ENCODE measurements at places on chromosomes 5 and 9. TPM values are rescaled to one million over a fixed set of nuclear protein-coding genes. Genes with fewer than 3 reads are reported as not detected.

DNA sequence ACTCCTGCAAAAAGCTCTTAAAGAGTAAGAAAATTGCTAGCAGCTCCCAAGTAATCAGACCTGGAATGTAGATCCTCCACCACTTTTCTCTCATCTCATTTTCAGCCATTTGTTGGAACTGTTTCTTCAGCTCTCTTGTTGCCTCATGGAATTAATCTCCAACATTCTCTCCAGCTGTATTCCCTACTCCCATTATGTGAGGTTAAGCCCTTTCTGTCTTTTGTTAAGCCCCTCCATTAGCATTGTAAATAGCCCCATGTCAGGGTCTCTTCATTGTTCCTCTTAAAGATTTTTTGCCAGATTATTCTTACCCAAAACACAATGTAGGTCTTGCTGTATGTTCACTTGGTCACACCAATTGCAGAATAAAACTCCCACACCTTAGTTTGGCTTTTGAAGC is 119.8 kb downstream of the PLPPR1 start:
- DNase-seq = no peak

PKD2L2 gene
- not detected for total RNA-seq

DNA sequence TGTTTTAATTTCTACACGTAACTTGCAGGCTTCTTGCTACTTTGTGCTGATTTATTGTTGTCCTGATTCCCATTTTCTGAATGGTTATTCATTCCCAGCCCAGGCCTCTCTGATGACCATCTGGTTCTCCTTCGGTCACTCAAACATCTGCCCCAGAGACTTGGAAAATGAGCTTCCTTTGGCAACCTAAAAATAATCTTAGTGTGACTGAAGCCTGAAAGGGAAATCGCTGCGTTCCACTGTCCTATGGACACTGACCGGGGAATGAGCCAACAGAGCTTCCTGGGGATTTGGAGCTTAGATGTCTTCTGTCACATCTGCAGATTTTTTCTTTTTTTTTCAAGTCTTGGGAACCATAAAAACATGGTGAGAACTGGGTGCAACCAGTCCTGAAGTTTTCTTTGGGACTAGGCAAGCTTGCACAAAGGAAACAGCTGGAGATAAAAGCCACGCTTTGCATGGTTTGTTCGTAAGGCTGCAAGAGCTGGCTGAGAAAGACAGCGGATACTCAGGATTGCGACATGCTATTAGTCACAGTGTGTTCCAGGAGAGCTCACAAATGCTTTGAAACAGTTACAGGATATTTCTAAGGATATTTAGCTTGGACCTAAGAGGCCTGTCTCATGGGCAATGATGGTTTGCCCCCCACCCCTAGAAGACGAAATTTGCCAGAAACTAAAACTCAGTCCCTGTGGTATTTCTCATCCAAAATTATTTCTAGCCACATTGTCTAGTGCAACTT is 146.2 kb downstream of the GOLPH3 start:
- DNase-seq = peak; percentile 83

GRCh38 chr9:34997379-34997781 is 7.8 kb downstream of the DNAJB5 start:
- DNase-seq = no peak

ALDH1A1 gene
- 23.3 TPM for total RNA-seq

BRINP1 gene
- total RNA-seq = 0.07 TPM

FOXD4 gene
- not detected for total RNA-seq

GRCh38 chr5:11040345-11040744 is 279.3 kb upstream of the DAP start:
- DNase-seq = no peak

FYB1 gene
- total RNA-seq = 1.2 TPM

DNA sequence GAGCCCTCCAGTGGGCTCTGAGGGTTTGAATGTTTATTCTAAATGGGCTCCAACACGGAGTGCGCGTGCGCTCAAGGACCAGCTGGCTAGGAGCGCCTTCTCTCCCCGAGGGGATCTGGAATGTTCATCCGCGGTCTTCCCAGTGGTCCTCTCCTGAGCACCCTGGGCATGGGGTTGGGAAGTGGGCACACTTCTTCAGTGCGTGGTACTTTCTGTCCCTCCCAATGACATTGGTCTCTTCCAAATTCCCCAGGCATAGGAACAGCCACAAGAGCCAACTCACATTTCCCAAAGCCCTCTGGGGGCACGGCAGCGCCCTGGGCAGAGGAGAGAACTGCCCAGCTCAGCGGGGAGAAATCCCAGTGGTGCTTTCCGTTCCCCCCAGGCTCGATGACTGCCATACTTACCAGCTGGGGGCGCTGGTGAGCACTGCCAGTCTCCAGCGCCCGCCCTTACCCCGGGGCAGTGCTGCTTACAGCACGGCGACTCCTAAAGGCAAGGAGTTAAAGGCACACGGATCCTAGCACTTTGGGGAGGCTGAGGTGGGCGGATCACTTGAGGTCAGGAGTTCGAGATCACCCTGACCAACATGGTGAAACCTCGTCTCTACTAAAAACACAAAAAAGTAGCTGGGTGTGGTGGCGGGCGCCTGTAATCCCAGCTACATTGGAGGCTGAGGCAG is 29.9 kb upstream of the OBP2B start:
- no peak for DNase-seq

GRCh38 chr5:56656846-56657726 is 158.3 kb upstream of the MAP3K1 start:
- no peak for DNase-seq

DNA sequence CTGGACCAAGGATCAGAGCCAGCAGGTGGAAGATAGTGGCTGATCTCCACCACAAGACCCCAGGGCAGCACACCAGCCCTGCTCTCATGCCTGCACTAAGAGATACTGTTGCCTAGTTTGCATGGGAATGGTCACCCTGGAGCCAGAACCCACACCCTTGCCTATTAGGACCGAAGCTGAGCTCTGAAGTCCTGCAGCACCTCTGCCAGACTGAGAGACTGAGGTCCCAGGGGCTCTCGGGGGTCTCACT is 11.3 kb downstream of the ACSL6 start:
- peak; percentile 6 for DNase-seq

- no peak for DNase-seq
These were observed 1.5 kb downstream of the NDFIP1 start for GRCh38 chr5:142110046-142110531.

GGTA1 gene
- 3.1 TPM for total RNA-seq

ABO gene
- not detected for total RNA-seq

BTNL8 gene
- 0.59 TPM for total RNA-seq

DNA sequence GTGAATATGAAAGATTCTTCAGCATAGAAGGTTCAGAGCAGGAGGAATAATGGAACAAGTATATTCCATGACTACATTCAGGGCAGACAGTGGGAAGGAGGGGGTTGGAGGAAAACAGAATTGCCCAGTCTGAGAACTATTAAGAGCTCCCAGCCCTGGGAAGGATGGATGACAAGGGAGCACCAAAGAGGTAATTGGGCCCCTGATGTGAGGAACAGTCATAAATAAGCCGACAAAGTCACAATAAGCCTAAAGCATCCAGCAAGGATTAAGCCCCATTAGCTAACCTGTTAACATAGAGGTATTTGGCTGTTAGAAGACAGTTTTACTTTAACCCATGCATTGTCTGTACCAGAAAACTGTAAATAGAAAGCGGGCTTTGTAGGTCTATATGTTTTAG is 348.7 kb upstream of the SEMA6A start:
- DNase-seq = no peak

WDR38 gene
- total RNA-seq = not detected

GRCh38 chr9:75712700-75713099 is 177.8 kb upstream of the PCSK5 start:
- DNase-seq = no peak

CTNND2 gene
- total RNA-seq = 0.04 TPM

C1QTNF2 gene
- not detected for total RNA-seq

IL13 gene
- not detected for total RNA-seq

DNA sequence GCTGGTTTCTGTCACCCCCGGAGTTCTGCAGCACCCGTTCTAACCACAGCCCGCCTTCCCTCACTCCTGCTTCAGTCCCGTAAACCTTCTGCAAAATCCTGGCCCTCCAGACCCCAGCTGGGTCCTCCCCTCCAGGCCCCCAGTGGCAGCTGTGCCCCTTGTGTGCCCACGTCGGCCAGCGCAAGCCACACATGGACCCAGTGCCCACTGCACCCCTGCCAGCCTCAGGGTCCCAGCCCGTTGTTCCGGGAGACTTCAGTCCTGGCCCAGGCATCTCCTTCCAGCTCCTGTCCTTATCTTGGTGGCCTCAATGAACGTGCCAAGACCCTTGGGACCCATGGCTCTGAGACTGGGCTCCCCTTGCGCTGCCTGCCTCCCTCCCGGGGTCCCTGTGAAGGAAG is 43.2 kb downstream of the EXD3 start:
- DNase-seq = no peak

DNA sequence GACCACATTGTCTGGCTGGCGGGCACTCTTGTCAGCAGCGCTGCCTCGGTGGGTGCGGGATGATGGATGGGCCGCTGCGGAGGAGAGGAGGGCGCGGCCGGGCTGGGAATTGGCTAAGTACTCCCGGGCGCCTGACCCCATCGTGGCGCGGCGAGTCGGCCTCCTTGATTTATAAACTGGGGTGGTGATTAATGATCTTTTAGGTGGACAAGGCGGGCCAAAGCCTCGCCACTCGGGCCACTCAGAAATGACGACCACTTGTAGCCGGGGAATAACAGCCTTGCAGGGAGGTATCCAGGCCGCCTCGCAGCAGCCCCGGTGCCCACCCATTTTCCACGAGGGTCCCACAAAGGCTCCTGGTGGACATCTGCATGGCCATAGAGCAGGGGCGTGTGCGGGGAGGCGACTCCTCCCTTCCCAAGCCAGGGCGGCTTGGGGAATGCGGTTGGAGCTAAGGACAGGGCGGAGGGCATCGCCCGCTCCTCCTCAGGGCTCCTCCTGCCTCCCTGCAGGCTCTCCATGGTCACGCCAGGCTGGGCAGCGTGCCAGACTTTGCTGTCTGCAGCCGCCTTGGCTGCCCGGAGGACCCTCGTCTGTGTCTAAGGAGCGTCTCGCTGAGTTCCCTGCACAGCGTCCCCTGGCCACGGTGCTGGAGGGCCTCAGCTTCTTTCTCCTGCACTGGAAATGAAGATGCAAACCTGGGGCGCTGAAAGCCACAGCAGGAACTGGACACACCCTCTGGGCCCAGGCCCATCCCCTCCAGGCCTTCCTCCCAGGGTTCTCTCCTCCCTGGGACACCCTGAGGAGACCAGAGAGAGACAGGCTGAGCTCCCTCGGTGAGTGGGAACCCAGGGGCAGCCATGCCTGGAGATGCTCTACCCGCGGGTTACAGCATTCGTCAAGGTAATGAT is 287.4 kb upstream of the IRX4 start:
- no peak for DNase-seq
